Immature natural killer cell (primary cell): ENCODE measurements at places on chromosomes 7 and 10.

GRCh38 chr10:132793213-132793612, 7.3 kb upstream of the NKX6-2 start:
- H3K36me3 ChIP-seq, result no peaks in the 10 kb centered on the region
- DNase-seq, result no peak
- no peaks in the 10 kb centered on the region for H3K4me1 ChIP-seq

DNA sequence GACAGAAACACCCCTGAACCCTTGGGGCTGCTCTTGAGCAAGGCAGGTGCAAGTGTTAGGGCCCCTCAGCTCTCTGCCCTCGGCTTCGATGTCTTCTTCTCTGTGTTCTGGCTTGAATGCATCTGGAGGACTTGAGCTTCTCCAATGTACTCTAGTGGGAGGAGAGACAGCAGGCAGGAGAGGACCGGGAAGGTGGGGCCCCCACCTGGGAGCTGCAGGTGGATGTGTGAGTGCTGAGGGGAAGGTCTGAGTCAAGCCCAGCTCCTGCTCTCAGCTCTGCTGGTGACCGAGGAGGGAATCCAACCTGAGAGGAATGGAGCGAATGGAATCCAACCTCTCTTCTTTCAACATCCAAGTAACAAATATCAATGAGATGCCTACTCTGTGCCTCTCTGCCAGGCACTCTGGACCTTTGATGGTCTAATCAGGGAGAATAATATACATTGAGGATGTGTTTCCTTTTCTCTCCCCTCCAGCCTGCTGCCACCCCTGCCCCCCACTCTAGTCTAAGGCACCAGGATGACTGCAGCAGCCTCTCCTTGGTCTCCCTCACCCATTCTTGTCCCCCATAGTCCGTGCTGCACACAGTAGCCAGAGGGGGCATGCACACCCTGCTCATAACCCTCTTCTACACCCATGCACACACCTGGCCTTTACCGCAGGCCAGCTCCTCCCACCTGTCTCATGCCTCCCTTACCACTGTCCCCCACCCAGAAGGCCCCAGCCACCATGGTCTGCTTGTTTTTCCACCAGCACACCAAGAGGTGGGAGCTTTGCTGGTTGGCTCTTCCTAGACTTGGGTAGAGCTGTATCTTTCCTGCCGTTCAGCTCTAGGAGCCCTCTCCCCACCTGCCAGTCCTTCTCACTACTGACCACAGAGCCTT, 13.6 kb downstream of the TBATA start:
- H3K4me3 ChIP-seq, result no peak overlapping the region
- H3K4me1 ChIP-seq, result no peaks in the 10 kb centered on the region
- no peaks in the 10 kb centered on the region for H3K36me3 ChIP-seq
- peaks cover 3% of the 10 kb centered on the region for H3K27me3 ChIP-seq

DNA sequence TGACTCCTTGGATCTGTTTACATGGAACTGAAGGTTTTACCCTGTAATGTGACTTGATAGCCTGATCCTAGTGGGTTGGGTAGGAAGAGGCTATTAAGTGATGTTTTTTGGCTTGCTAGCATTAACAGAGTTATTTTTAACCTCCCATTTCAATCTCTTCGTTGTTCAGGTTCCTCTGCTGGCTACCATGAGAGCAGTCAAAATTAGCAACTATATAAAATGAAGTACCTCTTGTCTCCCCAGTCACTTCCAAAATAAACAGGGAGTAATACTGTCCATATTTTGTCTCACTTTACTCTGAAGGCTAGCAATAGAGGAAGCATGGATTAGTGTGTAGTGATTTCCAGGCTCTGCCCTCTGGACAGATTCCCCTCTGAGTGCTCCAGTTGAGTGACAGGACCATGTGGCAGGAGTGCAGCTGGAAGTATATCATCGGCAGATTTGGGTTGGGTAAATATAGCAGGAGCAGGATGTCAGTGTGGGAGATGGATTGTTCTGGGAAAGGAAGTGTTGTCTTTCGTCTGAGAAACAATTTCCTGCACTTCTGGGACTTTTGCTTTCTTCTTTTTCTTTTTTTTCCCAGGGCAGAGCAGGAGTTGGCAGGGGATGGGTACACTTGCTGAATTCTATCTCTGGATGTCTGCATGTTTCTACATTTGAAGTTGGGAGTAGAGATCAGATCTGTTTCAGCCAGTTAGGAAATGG, 35.2 kb downstream of the GBF1 start:
- H3K27ac ChIP-seq, result no peak overlapping the region
- H3K4me3 ChIP-seq, result peak overlapping the region; percentile 2
- no peak for DNase-seq
- no peaks in the 10 kb centered on the region for H3K27me3 ChIP-seq

- H3K4me3 ChIP-seq, result no peak overlapping the region
- no peaks in the 10 kb centered on the region for H3K36me3 ChIP-seq
- H3K27ac ChIP-seq, result no peak overlapping the region
- H3K4me1 ChIP-seq, result no peaks in the 10 kb centered on the region
- H3K27me3 ChIP-seq, result no peaks in the 10 kb centered on the region
- no peak for DNase-seq
Observed at GRCh38 chr10:9357471-9357870, 1303.0 kb downstream of the GATA3 start.

- no peaks in the 10 kb centered on the region for H3K36me3 ChIP-seq
- no peaks in the 10 kb centered on the region for H3K4me1 ChIP-seq
- DNase-seq, result no peak
- H3K27ac ChIP-seq, result no peak overlapping the region
- H3K27me3 ChIP-seq, result no peaks in the 10 kb centered on the region
Observed at GRCh38 chr7:81120803-81121202, 202.0 kb upstream of the SEMA3C start.

DNA sequence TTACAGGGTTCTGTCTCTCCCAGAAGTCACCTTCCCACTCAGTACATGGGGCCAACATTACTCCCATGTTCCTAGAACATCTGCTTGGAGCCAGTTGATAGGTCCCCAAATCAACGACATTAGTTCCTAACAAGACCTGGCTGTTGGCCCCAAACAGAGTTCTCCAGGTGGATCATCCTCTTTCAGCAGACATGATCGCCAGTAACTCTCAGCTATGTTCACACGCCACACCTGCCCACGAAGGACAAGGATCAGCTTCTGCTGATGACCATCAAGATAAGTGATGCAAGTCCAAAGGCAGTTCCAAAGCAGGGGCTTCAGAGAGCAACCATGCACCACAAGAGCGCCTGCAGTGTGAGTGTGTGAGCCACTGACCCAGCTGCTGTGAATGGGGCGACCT, 11.0 kb downstream of the ZNF777 start:
- peaks cover 2% of the 10 kb centered on the region for H3K27me3 ChIP-seq
- H3K4me3 ChIP-seq, result no peak overlapping the region
- peaks cover 43% of the 10 kb centered on the region for H3K36me3 ChIP-seq
- H3K4me1 ChIP-seq, result peaks cover 7% of the 10 kb centered on the region
- H3K27ac ChIP-seq, result no peak overlapping the region
